ENCODE measurements at places on chromosomes 3 and 15. TPM values are rescaled to one million over a fixed set of nuclear protein-coding genes. Genes with fewer than 3 reads are reported as not detected.

The VIPR1 gene
- total RNA-seq, result not detected

GRCh38 chr3:72143322-72143721 is 358.4 kb upstream of the PROK2 start:
- peak; percentile 92 for DNase-seq
- H3K27ac ChIP-seq, result peak overlapping the region; percentile 72
- H3K36me3 ChIP-seq, result no peaks in the 10 kb centered on the region
- no peak overlapping the region for H3K4me3 ChIP-seq

GRCh38 chr15:50267577-50267976 is 2.1 kb upstream of the HDC start:
- no peak overlapping the region for H3K4me3 ChIP-seq
- H3K4me1 ChIP-seq, result no peaks in the 10 kb centered on the region
- DNase-seq, result no peak
- H3K36me3 ChIP-seq, result no peaks in the 10 kb centered on the region

DNA sequence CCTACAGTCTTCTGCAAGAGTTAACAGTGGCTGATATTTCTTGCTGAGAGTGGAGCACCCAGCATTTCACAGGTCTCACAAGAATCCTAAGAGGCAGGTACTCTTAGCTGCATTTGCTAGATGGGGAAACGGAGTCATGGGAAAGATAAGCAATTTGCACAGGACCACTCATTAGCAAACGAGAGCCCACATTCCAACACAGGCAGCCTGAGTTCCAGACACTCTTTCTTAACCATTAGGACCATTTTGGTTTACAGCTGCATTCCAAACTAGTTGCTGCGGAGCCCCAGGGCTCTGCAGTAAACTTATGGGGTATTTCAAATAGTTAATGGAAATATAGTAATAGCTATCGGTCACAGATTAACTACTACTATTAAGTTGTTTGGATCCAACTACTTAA is 42.5 kb downstream of the LYZL4 start:
- no peaks in the 10 kb centered on the region for H3K36me3 ChIP-seq
- H3K4me1 ChIP-seq, result no peaks in the 10 kb centered on the region
- DNase-seq, result no peak
- H3K4me3 ChIP-seq, result no peak overlapping the region
- H3K27ac ChIP-seq, result no peak overlapping the region

DNA sequence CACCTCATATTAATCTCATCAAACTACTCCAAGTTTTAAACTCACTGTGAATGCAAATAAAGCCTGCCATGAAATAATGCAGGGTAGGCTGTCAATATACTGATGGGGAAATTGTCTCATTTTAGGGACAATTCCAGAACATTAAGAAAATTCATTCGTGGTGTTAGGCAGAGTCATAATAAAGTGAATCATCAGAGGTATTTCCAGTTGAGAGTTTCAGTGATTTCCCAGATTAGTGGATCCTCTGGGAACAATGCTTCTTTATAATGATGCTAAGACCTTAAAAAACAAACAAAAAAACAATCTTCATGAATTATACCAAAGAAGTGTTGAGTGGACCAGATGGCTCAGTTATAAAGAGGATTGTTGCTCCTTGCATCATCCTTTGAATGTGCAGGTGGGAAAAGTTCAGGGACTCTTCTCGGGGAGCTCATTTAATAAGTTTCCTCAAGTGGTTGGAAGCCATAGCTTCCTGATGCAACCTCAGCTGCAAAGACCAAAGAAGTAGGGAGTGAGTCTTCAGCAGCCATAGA is 360.9 kb upstream of the TRIM42 start:
- no peaks in the 10 kb centered on the region for H3K36me3 ChIP-seq
- H3K27ac ChIP-seq, result no peak overlapping the region
- peaks cover 4% of the 10 kb centered on the region for H3K27me3 ChIP-seq
- H3K4me3 ChIP-seq, result no peak overlapping the region
- H3K4me1 ChIP-seq, result no peaks in the 10 kb centered on the region
- DNase-seq, result no peak

DNA sequence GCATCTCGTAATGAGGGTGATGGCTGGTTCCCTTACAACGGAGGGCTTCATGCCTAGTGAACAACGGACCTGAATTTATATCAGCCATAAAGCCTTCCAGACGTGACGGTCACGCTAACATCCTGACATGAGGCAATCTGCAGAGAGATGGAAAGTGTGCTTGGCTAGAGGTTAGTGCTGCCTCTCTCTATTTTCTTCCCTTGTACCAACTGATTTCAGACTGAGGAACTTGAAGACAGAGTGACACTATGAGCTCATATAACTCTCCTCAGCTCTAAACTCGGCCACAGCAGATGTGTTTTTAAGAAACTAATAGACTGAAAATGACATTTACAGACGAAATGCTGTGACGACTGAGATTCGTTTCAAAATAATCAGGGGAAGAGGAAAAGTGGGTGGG is 122.4 kb downstream of the XXYLT1 start:
- peaks cover 38% of the 10 kb centered on the region for H3K4me1 ChIP-seq
- no peak overlapping the region for H3K27ac ChIP-seq
- H3K27me3 ChIP-seq, result no peaks in the 10 kb centered on the region
- no peaks in the 10 kb centered on the region for H3K36me3 ChIP-seq
- no peak overlapping the region for H3K4me3 ChIP-seq

- no peaks in the 10 kb centered on the region for H3K36me3 ChIP-seq
- H3K4me3 ChIP-seq, result no peak overlapping the region
- H3K4me1 ChIP-seq, result no peaks in the 10 kb centered on the region
- no peak for DNase-seq
These were observed 19.0 kb downstream of the GADL1 start for GRCh38 chr3:30875505-30875904.

DNA sequence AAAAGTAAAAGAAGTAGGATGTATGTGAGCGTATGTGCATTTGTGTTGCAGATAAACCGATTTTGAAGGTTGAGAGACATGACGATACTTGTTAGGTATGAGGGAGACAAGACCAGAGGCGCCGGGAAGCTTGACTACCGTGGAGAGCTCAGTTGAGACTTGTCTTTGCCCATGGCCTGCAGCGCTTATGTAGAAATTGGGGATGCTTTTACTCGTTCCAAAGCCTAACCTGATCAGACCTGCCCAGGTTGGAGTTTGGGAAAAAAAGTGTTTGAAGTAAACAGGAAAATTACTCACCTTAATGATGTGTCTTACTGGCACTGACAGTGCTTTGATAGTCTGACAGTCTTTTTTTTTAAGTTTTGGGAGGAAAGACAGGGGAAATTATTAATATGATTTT is 202.8 kb downstream of the TP63 start:
- H3K27ac ChIP-seq, result no peak overlapping the region
- H3K36me3 ChIP-seq, result no peaks in the 10 kb centered on the region
- no peaks in the 10 kb centered on the region for H3K4me1 ChIP-seq
- H3K27me3 ChIP-seq, result no peaks in the 10 kb centered on the region
- H3K4me3 ChIP-seq, result no peak overlapping the region

DNA sequence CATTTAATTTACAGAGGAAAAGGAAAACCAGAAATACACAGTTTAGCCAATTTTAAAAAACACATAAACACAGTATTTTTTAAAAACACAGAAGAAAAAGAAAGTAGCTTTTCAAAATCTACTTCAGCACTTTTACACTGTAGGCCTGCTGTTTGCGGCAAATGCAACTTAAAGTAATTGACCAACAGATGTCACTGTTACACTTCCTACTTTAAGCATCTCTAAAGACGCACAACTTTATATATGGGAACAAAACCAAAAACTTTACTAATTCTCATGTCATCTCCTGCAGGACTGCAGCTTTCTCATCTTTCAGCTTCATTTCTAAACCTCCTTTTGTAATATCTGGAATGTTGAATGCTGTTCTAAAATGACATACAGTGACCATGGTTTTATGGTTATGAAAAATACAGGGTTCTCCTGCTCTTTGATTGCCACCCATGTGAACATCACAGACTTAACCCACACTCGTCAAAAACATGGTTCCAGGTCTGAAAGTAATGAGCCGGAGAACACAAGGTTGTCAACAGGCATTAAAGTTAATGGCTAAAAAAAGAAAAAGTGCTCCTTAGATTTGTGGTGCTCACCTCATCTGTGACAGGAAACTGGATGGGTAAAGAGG is 107.9 kb downstream of the FMN1 start:
- peaks cover 21% of the 10 kb centered on the region for H3K4me1 ChIP-seq
- peak; percentile 37 for DNase-seq
- H3K36me3 ChIP-seq, result no peaks in the 10 kb centered on the region
- H3K27ac ChIP-seq, result peak overlapping the region; percentile 33
- no peak overlapping the region for H3K4me3 ChIP-seq

The SLC41A3 gene
- total RNA-seq, result 59.4 TPM

DNA sequence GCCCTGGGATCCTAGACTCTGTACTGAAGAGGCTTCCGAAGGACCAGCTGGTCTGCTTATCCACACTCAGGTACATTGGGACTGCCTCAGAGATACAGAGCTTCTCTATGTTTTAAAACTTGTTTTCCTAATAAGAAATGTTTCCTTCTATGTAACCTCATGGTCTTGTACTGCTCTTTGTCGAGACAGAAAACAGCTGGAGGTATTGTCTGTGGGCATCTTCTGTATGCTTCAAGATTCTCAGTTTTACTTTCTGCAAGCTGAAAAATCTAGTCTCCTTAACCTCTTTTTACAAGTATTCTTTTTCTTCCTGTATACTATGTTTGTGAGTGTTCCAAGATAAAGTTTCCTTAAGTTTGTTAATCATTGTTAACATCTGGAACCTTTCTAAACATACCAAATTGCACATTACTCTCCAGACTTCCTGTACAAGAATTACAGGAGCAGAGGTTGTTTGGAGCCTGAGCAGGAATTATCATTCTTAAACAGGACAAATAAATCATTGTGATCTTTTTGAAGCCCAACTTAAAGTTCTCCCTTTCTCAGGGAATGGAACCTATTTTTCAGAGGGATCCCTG is 358.3 kb upstream of the CFAP20DC start:
- no peak overlapping the region for H3K27ac ChIP-seq
- DNase-seq, result no peak
- no peaks in the 10 kb centered on the region for H3K36me3 ChIP-seq
- no peaks in the 10 kb centered on the region for H3K27me3 ChIP-seq

- H3K4me1 ChIP-seq, result peaks cover 11% of the 10 kb centered on the region
- DNase-seq, result no peak
- no peak overlapping the region for H3K4me3 ChIP-seq
- no peak overlapping the region for H3K27ac ChIP-seq
These were observed 9.2 kb upstream of the KY start for GRCh38 chr3:134660046-134660441.

The CCDC191 gene
- total RNA-seq, result 4.0 TPM

The CPNE4 gene
- not detected for total RNA-seq

The TFRC gene
- total RNA-seq, result 118 TPM

The IGSF10 gene
- 2.7 TPM for total RNA-seq

The PRRT3 gene
- 3.5 TPM for total RNA-seq

DNA sequence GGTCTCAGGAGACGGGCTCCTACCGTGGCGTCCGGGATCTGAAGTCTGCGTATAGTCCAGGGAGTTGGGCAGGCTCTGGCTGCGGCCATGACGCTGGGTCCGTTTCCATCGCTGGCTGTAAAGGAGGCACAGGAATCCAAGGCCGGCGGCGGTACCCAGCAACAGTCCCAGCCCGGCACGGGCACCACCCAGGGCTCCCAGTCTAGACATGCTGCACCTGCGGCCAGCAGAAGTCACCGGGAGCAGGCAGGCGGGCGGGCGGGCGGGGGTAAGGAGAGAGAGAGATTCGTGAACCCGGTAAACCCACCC is 526 bp downstream of the RMDN3 start:
- H3K4me3 ChIP-seq, result peak overlapping the region; percentile 93
- H3K36me3 ChIP-seq, result peaks cover 27% of the 10 kb centered on the region
- no peaks in the 10 kb centered on the region for H3K27me3 ChIP-seq
- DNase-seq, result peak; percentile 74
- H3K4me1 ChIP-seq, result peaks cover 6% of the 10 kb centered on the region

The DPH3 gene
- 21.4 TPM for total RNA-seq

DNA sequence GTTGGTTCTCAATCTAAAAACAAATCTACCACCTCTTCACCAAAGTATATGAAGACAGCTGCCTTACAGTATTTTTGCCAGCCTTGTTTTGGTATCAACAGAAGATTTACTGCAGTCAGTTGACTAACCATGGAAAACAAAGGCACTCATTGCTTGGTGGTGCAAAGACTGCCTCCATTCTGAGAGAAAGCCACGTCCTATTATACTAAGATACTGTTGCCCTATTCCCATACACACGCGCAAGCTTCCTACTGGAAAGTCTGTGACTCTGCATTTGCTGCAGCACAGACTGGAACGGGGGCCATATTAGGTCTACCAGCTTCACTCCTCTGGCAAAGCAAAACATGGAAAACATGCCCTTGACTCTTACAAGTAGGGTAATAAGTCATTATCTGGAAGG is 18.0 kb downstream of the MTMR10 start:
- H3K4me3 ChIP-seq, result no peak overlapping the region
- H3K27me3 ChIP-seq, result no peaks in the 10 kb centered on the region
- DNase-seq, result no peak
- H3K4me1 ChIP-seq, result peaks cover 9% of the 10 kb centered on the region
- peaks cover 8% of the 10 kb centered on the region for H3K36me3 ChIP-seq
- no peak overlapping the region for H3K27ac ChIP-seq

The TLNRD1 gene
- 7.1 TPM for total RNA-seq

GRCh38 chr15:59369597-59369996 is 3.1 kb downstream of the MYO1E start:
- peaks cover 25% of the 10 kb centered on the region for H3K4me1 ChIP-seq
- H3K4me3 ChIP-seq, result no peak overlapping the region
- no peaks in the 10 kb centered on the region for H3K27me3 ChIP-seq
- H3K36me3 ChIP-seq, result no peaks in the 10 kb centered on the region
- DNase-seq, result peak; percentile 56

The GOLGA8S gene
- total RNA-seq, result under 0.01 TPM

DNA sequence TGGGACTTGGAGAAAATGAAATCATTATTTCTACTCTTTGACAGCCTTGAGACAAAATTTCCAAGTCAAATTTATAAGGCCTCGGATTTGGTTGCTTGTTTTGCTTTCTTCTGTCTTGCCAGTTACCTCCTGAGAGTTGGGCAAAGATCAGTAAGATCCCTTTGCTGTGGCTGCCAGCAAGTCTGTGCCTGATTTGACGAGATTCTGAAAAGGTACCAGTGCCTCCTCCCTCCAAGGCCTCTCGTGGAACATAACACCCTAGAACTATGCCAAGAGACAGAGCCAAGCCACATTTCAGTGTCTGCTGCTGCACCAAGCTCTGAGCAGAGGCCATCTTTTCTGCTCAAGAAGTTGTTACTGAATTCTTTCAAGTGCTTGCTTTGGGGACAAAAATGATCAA is 61.0 kb downstream of the GTPBP8 start:
- H3K4me1 ChIP-seq, result peaks cover 18% of the 10 kb centered on the region
- H3K27ac ChIP-seq, result no peak overlapping the region
- no peaks in the 10 kb centered on the region for H3K36me3 ChIP-seq
- DNase-seq, result no peak
- no peak overlapping the region for H3K4me3 ChIP-seq
- peaks cover 4% of the 10 kb centered on the region for H3K27me3 ChIP-seq

- H3K27ac ChIP-seq, result no peak overlapping the region
- no peak overlapping the region for H3K4me3 ChIP-seq
- no peaks in the 10 kb centered on the region for H3K27me3 ChIP-seq
- H3K4me1 ChIP-seq, result peaks cover 15% of the 10 kb centered on the region
- no peaks in the 10 kb centered on the region for H3K36me3 ChIP-seq
These were observed 25.8 kb downstream of the TMEM45A start for GRCh38 chr3:100518244-100518643.

DNA sequence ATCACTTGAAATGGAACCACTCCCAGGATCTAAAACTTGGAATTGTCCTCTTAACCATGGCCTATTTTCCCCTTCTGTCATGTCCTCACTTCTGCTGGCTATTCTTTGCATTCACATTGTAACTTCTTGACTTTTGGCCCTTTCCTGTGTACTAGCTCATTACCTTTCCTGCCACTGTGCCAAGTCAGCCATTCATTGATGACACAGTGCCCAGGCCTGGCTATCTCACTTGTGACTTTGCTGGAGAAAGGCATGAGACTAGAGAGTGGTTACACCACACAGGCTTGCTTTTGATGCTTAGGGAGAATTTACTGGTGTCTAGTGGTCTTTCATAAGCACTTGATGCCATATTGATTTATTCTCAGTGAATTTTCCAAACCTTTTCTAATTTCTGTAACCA is 101.1 kb downstream of the NR1D2 start:
- H3K4me1 ChIP-seq, result peaks cover 16% of the 10 kb centered on the region
- DNase-seq, result no peak
- no peak overlapping the region for H3K27ac ChIP-seq
- no peak overlapping the region for H3K4me3 ChIP-seq
